Caki2 (cell line): ENCODE measurements at places on chromosomes 6 and 20. TPM values are rescaled to one million over a fixed set of nuclear protein-coding genes. Genes with fewer than 3 reads are reported as not detected.

The UBD gene
- 5.1 and 6.2 TPM in 2 replicates for total RNA-seq

The L3MBTL1 gene
- total RNA-seq = 6.8 and 9.5 TPM in 2 replicates

The MOG gene
- total RNA-seq = not detected in 2 replicates

The PRKN gene
- total RNA-seq = 1.0 and 1.1 TPM in 2 replicates

The PHF20 gene
- total RNA-seq = 31.1 and 66.9 TPM in 2 replicates

The KCNB1 gene
- total RNA-seq = not detected in 2 replicates

The COL21A1 gene
- total RNA-seq = not detected in 2 replicates

The DLK2 gene
- total RNA-seq = 0.07 TPM in 1 of 2 replicates, not detected in the other
